CD4-positive, alpha-beta T cell (primary cell): ENCODE measurements at places on chromosomes 11 and 22.

- DNase-seq: no peak
These were observed 14.6 kb downstream of the UBASH3B start for GRCh38 chr11:122670131-122670530.

GRCh38 chr11:69630424-69630823 is 10.5 kb upstream of the CCND1 start:
- DNase-seq: no peak

GRCh38 chr11:95595973-95596489 is 193.6 kb downstream of the FAM76B start:
- no peak for DNase-seq

DNA sequence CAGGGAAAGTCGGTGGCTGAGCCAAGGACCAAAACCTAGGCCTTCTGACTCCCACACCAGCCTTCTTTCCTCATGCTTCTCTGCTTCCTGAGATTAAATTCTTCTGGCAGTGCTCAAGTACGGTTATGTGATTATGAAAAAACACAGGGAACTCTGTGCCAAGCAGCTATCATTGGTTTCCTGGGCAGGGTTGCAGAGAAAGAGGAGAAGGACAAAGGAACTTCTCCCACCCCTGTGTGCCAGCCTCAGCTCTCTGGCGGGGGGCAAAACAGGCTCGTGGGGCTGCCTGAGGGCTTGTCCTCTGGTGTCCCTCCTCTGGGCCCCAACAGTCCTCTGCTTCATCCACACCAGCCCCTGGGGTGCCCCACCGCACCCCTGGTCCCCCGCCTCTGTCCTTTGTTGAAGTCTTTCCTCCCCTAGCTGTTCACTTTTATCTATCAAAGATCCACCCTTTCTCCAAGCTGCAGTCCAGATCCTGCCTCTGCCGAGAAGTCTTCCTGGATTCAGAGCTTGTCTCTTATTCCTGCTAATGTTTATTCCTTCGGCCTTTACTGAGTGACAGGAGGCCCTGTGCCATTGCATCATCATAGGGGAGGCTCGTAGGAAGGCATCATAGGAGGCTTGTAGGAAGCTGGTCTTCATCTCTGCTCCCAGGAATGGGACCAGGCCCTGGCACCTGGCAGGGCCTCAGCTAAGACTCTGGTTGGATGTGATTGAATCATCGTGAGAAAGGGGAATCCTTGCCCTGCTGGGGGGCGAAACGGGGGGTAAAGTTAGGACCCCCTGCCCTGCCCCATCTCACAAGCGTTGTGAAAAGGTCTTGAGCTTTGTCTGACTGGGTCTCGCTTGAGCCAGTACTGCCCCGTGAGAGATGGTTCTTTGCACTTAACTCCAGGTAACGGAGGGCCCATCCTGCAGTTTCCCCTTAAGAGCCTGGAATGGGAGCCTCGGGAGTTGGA is 11.5 kb upstream of the FTH1 start:
- no peak for DNase-seq

DNA sequence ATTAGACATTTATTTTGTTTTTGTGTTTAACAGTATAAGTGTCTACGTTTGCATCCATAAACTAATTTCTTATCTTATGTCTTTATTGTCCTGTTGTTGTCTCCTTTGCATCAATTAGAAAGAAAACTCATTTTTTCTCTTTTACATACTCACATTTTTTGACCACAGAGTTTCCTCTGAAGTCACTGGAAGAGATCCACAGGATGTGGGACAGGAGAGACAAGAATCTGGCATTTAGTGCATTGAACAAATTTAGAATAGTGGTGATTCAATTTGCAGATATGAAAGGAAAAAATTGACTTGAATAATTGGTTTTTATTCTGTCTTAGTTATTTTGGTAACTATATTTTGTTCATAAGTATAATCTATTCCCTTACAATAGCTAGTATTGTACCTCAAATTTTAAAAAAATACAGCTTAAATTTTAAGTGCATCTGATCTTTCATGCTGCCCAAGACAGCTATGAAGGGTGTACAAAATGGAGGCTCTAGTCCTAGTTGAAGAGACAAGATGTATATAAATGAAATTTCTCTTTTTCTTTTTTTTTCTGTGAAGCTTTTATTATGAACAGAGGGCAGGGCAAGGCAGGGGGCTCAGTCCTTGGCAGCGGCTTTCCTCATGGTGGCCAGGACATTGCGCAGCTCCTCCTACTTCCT is 24.4 kb downstream of the HORMAD2 start:
- no peak for DNase-seq

DNA sequence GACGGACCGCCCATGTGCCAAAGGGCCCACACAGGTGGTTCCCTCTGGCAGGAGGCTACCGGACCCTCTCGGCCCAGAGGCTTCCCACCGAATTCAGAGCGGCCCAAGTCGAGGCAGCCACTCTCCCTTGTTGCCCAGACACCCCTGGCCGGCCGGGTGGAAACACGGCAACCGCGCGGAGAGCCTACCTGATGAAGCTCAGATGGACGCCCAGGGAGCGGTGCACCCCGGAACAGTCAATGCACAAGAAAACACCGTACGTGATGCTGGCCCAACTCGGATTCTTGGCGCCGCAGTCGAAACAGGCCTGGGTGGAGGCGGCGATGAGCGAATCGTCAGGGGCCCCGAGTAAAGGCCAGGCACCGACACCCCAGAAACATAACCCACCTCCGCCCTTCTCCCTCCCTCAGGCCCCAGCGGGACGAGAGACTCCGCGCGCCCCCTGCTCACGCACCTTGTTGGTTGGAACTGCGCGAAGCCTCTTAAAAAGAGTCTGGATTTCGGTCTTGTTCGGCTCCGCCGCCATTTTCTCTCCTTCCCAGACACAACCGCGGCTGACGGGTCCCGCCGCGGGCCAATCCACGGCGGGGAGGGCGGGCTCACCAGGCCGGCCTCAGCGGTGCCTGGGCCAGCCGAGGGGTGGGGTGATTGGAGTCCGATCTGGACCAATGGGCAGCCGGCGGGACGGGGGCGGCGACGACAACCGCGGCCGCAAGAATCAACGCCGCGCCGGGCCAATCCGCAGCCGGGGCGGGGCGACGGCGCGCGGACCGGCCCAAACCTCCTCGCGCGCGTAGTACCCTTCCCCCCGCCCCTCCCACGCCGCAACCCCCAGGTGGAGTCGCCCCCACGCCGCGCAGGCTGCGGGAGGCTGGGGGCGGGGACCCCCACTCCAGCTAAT is at the start of gene ARFGAP2:
Gene ARFGAP2 (minus strand): TSS at position 552 of the 901 bp plus-strand sequence. CDS start 26 bp downstream, at position 526.
- DNase-seq: peak; percentile 99

- DNase-seq: no peak
These were observed 110.5 kb downstream of the KCNQ1 start for GRCh38 chr11:2555336-2555735.

- no peak for DNase-seq
These were observed 22.3 kb downstream of the NTM start for GRCh38 chr11:131392528-131393255.

GRCh38 chr11:48020092-48020755 is 39.9 kb downstream of the PTPRJ start:
- no peak for DNase-seq

DNA sequence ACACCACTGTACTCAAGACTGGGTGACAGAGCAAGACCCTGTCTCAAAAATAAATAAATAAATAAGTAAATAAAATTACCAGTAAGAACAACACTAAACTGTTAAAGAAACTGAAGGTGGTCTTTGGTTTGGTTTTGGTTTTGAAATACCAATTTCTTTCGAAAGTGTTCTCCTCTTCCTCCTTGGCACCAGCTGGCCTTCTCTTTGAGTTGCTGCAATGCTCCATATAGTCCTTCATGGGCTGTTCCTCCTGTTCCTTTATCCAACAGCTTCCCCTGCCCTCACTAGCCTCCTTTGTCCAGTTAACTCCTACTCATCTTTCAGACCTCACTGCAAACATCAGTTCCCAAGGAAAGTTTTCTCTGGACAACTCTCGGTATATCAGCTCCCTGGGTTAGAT is 5.0 kb upstream of the UVRAG start:
- no peak for DNase-seq

DNA sequence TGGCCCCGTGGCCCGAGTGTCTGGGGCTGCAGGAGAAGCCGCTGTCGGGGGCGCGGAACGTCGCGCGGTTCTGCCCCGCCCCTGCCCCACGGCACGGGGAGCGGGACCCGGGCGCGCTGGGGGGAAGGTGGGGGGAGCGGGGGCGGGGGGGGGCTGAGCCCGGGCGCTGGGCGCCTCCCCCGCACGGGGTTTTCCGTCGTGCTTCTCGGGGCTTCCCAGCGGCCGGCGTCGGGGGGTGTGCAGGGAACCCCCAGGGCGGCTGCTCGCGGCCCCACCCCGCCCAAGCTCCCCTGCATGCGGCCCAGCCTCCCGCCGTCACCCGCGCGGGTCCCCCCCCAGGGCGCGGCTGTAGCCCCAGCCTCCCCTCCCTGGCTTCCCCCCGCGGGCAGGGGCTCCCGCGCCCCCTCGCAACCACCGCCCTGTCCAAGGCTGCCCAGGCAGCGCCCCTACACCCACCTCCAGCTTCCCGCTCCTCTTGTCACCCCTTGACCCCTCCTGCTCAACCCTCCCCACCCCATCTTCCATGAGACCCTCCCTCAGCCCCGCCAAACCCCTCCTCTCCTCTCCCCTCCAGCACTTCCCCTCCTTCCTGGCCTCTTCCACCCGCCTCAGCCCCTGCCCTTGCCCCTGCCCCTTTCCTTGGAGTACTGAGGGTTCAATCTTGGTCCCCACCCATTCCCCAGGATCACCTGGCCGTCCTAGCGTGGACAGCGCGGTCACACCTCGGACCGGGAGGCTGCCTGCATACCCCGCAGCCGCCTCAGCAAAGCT is 1.7 kb downstream of the IL17REL start:
- DNase-seq: peak; percentile 71

DNA sequence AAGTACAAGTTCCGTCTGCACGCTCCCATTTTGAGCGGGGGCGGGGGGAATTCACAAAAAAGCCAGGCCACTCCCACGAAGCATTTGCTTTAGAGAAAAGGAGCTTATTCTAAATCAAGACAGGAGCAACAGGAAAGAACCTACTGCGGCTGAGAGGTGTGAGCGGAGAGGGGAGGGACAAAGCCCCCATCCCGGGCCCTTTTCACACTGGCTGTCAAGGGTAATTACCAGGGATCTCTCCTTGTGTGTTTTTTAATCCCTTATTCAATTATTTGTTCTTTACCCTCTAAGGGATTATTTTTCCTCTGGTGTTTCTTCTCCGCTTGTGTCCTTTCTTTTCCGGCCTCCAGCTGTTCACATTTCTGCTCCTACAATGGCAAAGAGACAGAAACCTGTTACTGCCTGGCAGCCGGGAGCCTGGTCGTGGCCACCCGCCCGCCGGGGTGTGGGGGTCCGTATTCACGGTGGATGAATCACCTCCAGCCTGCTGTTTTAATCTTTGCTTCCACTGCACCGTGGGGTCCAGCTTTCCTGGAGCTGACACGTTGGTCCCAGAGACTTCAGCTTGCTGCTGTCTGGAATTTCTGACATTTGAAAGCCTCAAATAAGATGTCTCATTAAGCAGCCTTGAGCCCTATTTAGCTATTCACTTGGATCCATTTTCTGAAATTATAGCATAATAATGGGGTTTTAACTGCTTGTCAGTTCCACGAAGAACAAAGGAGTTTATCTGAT is 61.4 kb upstream of the FADD start:
- DNase-seq: no peak

DNA sequence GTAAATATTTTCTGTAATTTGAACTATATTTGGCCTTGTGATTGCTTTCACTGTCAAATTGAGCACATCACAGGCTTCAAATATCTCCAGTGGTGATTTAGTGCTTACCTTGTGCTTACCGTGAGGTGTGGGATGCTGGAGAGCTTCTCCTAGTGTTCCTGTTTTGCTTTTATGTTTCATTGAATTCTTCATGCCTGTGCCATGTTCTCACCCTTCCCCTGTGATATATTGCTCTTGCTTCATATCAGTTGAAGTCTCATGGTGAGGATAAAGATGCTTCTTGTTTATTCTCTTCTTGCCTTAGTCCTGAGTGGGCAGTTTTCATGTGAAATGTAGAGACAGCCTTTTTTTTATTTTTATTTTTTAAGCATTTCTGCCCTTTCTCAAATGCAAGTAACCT is 198.0 kb upstream of the PDGFD start:
- DNase-seq: no peak

GRCh38 chr11:123454060-123454651 is 24.1 kb downstream of the GRAMD1B start:
- peak; percentile 58 for DNase-seq

DNA sequence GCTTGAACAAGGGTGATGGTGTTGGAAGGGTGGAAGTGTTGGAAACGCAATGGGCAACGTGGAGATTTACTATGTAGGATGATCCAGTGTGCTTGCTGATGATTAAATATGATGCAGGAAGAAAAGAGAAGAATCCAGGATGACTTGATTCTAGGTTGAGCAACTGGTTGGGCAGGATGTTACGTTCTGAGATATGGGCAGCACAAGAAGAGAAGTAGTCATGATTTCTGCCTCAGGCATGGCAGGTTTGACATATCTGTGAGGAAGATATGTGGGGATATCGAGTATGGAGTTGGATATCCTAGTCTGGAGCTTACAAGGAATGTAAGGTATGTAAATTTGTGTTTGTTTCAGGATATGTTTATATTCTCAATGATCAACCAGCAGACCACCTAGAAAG is 1.9 kb downstream of the OR52K1 start:
- DNase-seq: no peak

DNA sequence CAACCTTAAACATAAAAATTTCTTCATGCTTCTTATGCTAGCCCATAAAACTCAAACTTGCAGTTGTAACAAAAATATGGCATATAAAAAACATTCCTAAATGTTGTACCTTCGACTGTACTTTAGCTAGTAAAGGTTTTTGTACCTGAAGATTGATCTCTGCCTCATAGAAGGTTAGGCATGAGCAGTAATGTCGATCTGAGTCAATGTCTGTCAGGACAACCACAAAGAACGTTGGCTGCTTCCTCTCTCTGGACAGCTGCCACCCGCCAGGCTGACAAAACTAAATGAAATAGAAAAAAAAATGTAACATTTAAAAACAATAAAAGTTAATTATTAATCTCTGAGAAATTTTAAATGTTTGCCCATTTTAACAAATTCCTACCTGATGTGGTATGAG is 251.3 kb downstream of the SBF2 start:
- no peak for DNase-seq

GRCh38 chr11:46307785-46308341 is 30.4 kb downstream of the CREB3L1 start:
- DNase-seq: no peak

DNA sequence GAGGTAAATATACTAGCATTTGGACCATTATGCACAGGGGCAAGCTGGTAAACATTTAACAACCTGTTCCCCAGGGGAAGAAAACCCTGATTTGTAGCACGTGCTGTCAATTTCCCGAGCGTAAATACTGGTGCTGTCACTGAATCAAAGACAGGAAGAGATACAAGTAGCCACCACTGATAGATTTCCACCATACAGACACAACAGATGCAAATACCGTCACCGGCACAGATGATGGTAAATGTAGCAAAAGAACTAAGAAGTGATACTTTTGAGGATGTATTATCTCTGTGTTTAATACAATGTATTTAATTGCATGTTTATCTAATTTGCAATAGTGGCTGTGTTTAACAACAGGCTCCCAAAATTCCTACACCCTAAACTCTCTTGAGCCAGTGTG is 39.6 kb downstream of the SHISAL1 start:
- no peak for DNase-seq

GRCh38 chr11:70762810-70763209 is 364.5 kb downstream of the CTTN start:
- DNase-seq: no peak
